ENCODE measurements at places on chromosomes 2 and 18.

DNA sequence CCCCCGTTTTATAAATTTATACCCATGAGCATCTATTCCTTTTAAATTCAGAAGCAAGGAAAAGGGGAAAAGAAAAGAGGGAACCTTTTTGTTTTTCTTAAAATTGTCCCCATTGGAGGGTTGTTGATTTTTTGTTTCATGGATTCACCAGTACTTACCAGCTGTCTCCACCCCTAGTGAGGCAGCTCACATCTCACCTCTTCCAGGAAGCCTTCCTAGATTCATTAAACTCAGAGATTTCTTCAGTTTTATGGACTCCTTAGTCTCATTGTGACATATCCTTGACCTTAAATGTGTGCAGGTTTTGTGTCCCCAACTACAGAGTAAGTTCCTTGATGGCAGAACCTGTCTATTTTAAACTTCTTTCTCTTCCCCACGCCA is 35.9 kb downstream of the EFR3B start:
- DNase-seq: no peak

DNA sequence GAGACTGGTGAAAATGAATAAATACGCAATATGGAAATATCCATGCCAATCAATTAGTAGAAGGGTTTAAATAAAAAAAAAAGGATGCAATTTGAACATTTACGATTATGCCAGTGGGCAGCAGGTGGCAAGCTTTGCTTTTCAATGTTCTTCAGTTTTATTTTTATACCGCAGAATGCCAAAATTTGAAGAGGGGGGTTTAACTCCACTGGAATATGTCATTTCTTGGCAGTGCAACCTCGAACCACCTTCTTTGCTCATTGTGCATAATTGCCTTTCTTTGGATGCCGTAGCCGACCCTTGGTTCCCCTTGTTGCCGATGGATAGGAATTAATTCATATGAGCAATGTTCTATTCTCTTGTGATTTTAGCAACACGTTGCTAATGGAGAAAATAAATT is 88.0 kb downstream of the LTBP1 start:
- no peak for DNase-seq

- no peak for DNase-seq
Measured at GRCh38 chr18:58196164-58196563, 152.1 kb downstream of the NEDD4L start.

- no peak for DNase-seq
Measured at GRCh38 chr2:214492152-214492551, 81.3 kb downstream of the VWC2L start.
